Stimulated activated CD4-positive, alpha-beta T cell treated with anti-CD3 and anti-CD28 coated beads, Interleukin-1b, Interleukin-23, amount 100 ng/mL, for 4 hours (primary cell): ENCODE measurements at places on chromosomes 7 and 10.

DNA sequence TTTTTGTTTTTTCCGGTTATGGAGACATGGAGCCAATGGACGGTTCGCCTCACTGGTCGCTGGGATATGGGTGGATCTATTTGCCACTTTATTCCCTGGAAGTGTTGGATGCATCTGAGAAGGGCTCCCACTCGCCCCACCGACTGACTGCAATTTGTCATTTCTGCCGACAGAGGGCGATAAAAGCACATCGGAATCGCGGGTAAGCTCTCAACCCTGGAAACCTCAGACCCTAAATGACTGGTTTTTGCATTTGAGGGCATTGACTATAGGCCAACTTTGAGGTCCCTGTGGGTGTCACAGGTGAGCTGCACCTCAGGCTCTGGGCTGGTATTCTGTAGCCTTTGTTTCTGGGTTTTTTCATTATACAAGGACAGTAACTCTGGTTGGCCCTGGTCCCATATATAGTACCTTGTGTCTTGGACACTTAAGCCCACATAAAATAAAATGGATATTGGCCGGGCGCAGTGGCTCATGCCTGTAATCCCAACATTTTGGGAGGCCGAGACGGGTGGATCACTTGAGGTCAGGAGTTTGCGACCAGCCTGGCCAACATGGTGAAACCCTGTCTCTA, 11.9 kb upstream of the OPALIN start:
- peak; percentile 24 for DNase-seq

- no peak for DNase-seq
These were observed 89.1 kb downstream of the CELF2 start for GRCh38 chr10:11106621-11107374.

GRCh38 chr7:108164946-108165345, 34.8 kb upstream of the LAMB4 start:
- no peak for DNase-seq

GRCh38 chr10:28551086-28551485, 18.2 kb downstream of the WAC start:
- no peak for DNase-seq

DNA sequence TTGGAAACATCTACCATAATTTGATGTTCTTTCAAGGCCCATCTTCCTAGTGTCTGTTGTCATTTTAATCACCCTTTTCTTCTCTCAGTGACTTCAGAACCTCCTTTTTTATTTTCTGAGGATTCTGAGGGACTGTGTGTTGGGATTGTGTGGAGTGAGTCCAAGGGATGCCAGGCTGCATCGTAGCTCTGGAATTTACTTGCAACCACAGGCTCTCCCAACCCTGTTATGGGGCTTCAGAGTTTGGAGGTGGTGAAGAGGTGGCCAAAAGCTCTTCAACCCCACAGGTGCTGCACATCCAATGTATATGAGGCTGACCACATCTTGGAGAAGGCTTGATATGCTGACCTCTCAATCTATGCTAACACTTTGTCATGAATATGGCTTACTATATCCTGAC, 79.5 kb upstream of the GPR141 start:
- DNase-seq: no peak

GRCh38 chr10:36462194-36462593, 663.2 kb upstream of the ANKRD30A start:
- DNase-seq: no peak

GRCh38 chr7:106140406-106141173, 28.5 kb upstream of the SYPL1 start:
- DNase-seq: no peak

GRCh38 chr7:120725376-120726039, 132.4 kb downstream of the TSPAN12 start:
- DNase-seq: no peak

GRCh38 chr7:129055861-129056464, 1.1 kb upstream of the TNPO3 start:
- DNase-seq: no peak

DNA sequence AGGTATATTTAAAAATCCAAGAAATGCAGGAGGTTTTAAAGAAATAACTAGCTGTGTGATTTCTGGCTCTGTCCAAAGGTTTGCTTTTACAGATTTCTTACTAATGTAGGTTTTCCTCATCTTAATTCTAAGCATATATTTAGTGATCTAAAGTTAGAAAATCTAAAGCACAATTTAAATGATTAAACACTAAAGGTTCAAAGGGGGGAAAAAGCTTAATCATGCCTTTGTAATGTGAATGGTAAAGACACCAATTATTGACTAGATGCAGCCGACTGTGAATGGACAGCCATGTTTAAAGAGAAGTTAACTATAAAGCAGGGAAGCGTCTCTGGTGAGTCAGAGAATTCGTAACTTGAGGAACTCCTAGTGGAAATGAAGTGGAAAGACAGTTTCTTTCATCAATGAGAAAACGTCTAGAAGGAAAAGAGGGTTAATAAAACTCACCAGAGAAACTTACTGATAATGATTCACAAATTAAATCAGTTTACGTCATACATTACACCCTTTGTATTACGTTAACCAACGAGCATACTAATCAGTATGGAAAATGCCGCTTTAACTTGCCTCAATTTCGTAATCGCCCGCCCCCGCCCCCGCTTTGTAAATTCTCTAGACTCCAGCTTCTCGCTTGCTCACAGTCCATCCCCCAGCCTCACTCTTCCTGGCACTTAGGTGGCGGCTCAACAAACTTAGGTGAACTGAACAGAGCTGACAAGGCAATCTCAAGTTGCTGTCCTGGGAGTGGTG, 1.1 kb upstream of the HBP1 start:
- DNase-seq: peak; percentile 49

- no peak for DNase-seq
These were observed 58.0 kb downstream of the IPMK start for GRCh38 chr10:58209669-58210068.

DNA sequence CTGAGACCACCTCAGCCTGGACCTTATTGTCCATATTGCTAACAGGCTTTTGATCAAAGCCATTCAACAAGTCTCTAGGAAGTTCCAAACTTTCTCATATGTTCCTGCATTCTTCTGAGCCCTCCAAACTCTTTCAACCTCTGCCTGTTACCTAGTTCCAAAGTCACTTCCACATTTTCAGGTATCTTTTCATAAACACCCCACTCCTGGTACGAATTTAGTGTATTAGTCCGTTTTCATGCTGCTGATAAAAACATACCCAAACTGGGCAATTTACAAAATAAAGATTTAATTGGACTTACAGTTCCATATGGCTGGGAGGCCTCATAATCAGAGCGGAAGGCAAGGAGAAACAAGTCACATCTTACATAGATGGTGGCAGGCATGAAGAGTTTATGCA, 836.8 kb downstream of the SORCS1 start:
- no peak for DNase-seq

GRCh38 chr7:103905997-103906396, 83.5 kb downstream of the RELN start:
- no peak for DNase-seq

GRCh38 chr10:69153227-69153626, 26.8 kb upstream of the SUPV3L1 start:
- no peak for DNase-seq

- no peak for DNase-seq
These were observed 2.6 kb downstream of the VWC2 start for GRCh38 chr7:49775949-49776443.

- DNase-seq: no peak
These were observed 157.9 kb upstream of the CSTF2T start for GRCh38 chr10:51857305-51857704.

DNA sequence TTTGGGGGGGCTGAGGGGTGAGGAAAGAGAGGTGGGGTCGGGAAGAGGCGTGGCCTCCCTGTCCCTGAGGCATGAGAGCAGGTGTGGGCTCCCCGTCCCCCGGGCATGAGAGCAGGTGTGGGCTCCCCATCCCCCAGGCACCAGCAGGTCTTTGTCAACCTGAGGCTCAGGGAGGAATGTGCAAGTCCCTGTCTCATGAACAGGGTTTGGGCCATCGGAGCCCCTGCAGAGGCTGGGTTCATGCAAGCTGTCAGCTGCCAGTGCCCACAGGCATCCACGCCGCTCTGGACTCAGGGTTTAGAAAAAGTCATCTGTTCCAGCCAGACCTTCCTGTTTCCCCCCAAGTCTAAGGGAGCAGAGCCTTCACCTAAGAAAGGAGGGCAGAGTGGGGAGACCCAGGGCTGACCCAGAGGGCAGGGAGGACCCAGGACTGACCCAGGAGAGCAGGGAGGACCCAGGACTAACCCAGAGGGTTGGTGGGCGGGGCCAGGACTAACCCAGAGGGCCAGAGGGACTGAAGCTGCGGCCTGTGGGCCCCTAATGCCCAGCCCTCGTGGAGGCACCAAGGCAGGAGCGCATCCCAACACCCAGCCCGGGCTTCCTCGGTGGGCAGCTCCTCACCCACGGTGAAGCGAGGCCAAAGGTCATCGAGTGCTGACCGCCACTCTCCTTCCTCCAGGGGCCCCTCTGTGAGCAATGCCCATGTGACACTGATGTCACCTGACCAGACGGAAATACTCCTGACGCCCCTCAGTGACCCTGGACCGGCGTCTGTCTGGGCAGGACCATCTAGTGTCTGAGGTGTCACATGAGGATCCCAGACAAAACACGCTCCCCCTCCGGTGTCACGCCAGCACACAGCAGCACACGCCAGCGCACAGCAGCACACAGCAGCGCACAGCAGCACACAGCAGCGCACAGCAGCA, 28.9 kb upstream of the GPR146 start:
- DNase-seq: no peak

DNA sequence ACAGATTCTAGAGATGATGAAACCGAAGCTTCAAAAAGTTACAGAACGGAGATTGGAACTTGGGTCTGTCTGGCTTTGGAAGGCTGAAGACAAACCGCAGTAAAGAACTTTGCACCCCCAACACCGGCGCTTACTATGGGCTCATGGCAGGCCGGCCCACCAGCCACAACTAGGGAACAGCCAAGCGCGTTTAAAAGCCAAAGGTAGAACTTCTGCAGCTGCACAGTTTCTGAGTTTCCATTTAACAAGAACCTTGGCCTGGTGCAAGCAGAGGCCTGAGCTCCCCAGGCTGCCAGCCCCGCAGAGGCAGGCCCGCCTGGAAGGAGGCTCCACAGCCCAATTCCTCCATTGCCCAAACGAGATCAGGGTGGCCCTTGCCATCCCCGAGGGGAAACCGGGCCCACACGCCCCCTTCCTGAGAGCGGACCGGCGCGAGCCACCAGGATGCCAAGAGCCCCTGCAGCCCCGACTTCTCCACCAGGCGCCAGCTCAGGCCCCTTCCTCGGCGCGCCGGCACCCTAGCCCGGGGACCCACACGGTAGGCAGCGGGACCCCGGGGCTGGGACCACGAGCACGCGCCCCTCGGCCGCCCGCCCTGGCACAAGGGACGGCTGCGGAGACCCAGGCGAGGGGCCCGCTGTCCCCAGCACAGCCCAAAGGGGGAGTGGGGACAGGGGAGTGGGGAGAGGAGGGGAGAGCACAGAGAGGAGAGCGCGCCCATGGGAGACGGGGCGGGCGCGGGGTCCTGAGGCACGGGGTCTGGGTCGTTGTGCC, 566 bp downstream of the MAD1L1 start:
- no peak for DNase-seq

GRCh38 chr10:22684699-22685098, 29.7 kb downstream of the PIP4K2A start:
- DNase-seq: no peak

DNA sequence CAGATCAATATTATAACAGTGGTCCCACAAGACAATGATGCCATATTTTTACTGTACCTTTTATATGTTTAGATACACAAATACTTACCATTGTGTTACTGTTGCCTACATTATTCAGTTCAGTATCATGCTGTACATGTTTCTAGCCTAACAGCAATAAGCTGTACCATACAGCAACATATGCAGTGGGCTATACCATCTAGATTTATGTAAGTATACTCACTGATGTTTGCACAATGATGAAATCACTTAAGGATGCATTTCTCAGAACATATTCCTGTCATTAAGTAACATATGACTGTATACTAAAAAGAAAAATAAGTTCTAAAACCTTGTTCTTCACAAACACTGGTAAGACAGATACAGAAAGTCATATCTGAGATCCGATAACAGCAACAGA, 468.6 kb upstream of the SEMA3A start:
- DNase-seq: no peak

GRCh38 chr7:34064519-34065158, 159.3 kb downstream of the BMPER start:
- DNase-seq: no peak

DNA sequence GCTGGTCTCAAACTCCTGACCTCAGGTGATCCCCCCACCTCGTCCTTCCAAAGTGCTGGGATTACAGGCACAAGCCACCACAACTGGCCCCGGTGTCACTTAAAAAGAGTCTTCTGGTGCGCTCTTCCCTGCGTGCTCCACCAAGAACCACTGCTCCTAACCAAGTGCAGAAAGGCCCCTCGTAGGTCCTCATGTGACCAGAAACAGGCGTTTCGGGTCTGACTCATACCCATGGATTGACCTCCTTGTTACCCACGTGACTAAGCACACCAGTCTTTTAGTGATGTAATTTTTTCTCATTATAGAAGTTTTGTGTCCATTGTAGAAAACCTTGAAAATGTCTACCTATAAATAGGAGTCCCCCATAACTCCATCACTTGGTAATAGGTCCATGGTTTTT, 13.9 kb downstream of the FKBP6 start:
- DNase-seq: no peak

DNA sequence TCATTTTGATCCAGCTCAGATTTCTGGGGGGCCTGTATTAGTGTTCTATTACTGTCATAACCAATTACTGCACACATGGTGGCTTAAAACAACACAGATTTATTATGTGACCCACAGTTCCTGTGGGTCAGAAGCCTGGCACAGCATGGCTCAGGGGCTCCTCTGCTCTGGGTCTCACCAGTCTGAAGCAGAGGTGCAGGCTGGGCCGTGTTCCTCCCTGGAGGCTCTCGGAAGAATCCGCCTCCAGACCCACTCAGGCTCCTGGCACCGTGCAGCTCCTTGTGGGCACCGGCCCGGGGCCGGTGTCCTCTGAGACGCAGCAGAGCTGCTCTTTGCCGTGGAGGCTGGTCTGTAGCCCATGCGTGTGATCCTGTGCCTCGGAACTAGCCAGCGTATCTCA, 61.5 kb downstream of the RAMP3 start:
- no peak for DNase-seq

DNA sequence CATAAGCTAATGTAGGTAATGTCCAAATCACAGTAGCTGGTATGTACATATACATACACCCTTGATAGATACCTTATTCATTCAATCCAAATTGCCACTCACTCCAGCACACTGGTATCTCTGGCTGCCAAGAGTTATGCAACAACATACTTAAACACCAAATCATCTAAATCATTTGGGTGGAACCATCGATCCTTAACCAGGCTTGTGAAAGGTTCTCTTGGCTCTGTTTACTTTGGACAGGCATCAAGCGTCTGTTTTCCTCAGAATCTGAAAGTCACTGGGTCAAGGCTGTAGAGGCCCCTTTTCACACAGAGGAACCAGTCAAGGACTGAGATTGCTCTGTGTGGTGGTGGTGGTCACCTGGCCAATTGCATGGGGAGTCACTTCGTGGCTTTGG, 24.6 kb downstream of the JAZF1 start:
- DNase-seq: no peak

GRCh38 chr7:152520861-152521302, 85.1 kb upstream of the KMT2C start:
- no peak for DNase-seq

GRCh38 chr7:132328047-132328620, 248.1 kb downstream of the PLXNA4 start:
- no peak for DNase-seq
